ENCODE measurements at places on chromosomes 7 and 10.

DNA sequence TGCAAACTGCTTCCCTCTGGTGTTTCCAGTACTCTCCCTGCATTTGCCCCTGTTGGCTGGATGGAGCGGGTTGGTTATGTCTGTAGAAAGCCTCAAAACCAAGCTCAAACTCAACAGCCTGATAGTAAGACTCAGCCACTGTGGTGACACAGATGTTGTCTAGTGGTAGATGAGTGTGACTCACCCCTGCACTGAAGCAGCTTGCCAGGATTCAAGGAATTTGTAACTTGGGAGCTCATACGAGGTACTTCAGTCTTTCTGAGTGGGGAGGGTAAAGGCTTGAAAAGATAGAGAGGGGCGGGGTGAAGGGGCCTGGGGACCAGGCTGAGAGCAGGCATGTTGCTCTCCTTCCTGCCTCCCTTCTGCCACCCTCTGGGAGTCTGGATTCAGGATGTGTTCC lies 22.9 kb upstream of the AQP1 start:
- DNase-seq: no peak

DNA sequence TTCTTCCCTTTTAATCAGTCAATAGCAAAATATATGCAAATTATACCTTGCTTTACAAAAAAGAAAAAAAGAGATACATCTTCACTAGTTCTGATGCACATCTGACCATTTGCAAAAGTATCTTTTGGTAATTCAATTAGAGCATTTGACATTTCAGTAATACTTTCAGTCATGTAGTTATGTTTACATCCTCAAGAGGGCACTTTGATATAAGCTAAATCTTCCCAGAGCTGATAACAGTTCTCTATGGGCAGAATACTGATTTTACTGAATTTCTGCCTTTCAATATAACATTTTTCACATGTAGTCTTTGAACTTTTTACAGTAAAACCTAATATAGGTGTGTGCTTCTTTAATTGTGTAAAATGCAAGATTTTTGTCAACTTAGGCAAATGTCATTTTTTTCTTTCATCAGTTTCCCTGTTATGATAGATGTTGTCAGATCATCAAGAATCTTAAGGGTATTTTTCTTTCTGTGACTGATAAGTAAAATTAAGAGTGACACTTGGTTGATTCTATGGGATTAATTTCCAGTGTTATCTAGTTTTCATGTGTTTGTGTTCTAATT lies 703.5 kb upstream of the SEMA3D start:
- DNase-seq: no peak

- no peak for DNase-seq
Measured at GRCh38 chr10:58543141-58543540, 30.5 kb downstream of the BICC1 start.

GRCh38 chr7:70775570-70776156 lies 356.3 kb upstream of the GALNT17 start:
- no peak for DNase-seq

DNA sequence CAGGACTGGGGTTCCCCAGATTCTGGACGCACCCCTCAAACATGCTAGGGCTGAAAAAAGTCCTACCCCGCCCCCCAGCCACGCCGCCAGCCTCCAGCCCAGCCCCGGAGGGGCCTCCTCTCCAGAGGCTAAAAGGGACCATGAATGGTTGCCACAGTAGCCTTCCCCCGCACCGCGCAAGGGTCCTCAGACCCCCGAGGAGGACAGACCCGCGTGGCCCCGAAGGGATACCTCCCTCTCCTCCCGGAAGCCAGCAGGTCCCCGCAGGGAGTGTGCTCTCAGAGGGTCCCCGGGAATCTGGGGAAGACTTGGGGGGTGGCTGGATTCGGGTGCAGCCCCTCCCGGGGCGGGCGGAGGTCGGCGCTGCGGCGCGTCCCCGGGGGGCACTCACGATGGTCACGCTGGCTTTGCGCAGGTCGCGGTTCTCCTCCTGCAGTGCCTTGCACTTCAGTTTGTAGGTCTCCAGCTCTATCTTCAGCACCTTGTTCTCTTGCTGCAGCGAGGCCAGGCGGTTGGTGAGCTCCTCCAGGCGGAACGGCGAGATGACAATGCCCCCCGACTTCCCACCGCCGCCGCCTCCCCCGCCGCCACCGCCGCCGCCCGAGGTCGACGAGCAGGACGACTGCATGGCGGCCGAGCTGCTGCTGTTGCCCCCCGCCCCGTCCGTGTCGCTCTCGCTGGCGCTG lies 482 bp downstream of the CCDC6 start:
- peak; percentile 6 for DNase-seq

DNA sequence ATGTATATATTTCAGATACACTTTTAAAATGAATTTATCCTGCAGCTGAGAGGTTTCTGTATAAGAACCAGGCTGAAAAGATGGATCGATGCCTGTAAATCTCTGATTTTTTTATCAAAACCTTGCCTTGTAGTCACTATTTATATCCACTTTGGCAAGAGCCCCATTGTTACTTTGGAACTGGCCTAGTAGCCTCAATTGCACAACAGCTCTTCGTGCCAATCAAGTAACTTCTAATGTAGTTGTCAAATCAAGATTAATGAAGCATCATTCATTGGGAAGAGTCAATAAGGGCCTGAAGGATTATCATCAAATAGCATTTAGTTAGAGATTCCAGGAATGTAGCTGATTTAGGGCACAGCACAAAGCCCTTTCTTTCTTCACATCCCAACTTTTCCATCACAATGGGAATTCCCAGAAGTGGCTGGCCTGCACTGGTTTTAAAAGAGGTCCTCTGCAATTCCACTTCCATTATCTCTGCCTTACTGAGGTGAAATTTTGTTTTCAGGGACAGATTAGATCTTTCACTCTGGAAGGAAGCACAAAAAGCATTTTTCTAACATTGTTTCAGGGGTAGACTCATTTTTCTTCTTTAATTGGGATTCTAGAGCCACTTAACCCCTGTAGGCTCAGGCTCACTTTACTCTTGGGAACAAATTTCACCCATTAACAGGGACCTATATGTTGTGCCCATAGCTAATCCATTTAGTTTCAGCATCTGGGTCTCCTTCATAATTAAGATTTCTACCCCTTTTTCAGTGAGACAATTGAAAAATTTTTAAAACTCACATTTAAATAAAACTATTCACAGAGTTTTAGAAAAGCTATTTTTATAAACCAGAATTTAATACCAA lies 97.8 kb downstream of the CALCR start:
- no peak for DNase-seq

GRCh38 chr7:25520017-25520416 lies 291.7 kb upstream of the NPVF start:
- no peak for DNase-seq

DNA sequence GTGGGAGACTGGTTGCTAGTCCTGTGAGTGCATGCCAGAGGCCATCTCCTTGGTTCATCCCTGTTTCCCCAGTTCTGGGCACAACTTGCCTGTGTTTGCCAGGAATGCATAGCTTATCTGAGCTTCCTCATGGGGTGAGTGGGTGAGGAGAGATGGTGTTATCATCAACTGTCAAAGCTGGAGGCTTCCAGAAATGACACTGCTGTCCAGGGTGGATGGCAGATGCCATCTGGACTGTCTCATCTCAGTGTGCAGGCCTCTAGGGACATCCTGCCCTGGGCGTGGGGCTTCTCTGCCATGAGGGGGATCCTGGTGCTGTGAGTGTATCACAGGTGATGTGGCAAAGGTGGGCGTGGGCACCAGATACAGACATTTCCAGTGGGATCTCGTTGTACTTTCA lies 328.6 kb downstream of the DPP6 start:
- no peak for DNase-seq

DNA sequence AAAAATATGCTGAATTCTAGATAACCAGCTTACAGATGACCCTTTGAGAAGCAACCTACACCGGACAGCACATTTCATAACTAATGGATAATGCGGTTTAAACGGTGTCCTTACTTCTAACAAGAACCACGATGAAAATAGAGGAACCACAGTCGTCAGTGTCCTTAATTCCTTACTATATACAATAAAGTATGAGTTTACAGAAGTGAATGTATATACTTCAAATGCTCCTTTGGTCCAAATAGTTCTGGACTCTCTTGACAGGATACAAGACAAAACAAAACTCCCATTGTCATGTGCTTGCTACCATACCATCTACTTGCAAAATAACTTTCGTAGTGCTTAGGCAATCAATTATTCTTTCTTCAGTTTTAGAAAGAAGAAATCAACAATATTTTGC lies 2.4 kb downstream of the NAMPT start:
- DNase-seq: no peak

GRCh38 chr7:40348126-40348728 lies 213.4 kb downstream of the SUGCT start:
- DNase-seq: no peak

All from activated T-cell treated with anti-CD3 and anti-CD28 coated beads for 1 hour (primary cell).